ENCODE measurements at places on chromosomes 11 and 22.

DNA sequence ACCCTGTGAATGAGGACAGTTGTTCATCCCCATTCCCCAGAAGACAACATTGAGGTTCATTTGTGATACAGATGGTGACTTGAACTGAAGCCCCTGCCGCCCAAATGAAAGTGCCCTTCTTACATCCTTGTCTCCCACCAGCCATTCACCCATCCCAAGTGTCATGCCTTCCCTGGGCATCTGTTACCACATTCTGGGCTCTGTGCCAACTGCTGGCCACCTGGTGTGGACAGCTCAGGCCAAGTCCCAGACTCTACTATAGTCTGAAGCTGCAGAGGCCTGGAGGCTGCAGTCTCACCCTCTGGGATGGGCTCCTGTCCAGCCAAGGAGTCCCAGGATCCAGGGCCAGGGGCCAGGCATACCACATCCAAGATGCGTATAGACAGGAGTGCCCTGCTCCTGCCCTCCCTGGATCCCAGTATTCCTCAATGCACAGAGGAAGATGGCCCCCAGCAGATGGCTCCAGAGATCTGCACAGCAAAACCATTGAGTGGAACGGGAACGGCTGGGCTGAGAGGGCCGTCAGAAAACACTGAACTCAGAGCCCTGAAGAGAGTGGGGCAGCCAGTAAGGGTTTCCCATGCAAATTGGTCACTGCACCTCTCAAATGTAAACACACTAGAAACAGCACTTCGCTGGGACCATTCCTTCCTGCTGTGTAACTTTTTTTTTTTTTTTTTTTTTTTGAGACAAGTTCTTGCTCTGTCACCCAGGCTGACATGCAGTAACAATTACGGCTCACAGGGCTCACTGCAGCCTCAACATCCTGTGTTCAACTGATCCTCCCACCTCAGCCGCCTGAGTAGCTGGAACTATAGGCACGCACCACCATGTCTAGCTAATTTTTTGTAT, 22.8 kb downstream of the ARRB1 start:
- DNase-seq = no peak

GRCh38 chr11:114774599-114775361, 96.5 kb downstream of the NXPE2 start:
- no peak for DNase-seq

DNA sequence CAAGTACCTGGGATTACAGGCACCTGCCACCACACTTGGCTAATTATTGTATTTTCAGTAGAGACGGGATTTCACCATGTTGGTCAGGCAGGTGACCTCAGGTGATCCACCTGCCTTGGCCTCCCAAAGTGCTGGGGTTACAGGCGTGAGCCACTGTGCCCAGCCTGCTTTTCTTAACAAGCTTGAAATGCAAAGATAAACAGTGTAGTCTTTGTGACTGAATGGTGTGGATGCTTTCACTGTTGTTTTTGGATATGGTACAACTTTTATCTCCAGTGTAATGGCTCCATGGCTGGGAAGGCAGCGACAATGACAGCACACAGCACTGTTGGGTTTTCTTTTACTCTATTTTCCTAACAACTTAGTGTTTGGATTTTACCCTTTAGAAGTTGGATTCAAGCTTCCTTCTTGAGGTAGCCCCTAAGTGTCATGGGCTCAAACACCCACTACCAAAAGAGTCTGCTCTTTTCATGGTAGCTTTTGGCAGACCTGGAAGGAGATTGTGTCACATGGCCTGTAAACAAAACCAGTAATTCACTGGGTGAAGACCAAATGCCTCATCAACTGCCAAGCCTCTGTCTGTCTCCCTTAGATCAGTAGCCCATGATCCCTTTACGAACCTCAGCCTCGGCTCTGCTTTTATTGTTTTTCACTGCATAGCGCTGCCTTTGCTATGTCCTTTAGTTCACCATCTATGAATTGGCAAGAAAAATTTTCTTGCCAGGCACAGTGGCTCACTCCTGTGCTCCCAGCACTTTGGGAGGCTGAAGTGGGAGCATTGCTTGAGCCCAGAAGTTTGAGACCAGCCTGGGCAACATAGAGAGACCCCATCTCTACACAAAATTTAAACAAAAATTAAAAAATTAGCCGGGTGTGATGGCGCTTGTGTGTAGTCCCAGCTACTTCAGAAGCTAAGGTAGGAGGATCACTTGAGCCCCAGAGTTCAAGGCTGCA, 6.4 kb downstream of the VPS51 start:
- no peak for DNase-seq

DNA sequence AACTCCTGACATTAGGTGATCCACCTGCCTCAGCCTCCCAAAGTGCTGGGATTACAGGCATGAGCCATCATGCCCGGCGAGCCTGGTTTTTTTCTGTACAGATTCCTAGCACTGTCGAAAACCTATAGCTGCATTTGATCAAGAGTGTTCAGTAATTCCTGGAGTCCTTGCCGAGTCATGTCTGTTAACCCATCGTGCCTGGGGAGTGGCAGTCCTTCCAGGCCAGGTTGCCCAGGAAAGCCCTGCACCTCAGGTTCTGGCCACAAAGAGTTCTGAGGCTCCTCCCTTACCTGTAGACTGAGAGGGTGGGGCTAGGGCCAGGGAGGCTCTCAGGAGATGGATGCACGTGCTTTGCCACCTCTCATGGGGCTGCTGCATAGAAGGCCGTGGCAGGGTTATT, 17.0 kb downstream of the YDJC start:
- DNase-seq = no peak

GRCh38 chr22:39859903-39860588, 33.5 kb downstream of the ENTHD1 start:
- DNase-seq = no peak

- no peak for DNase-seq
These were observed 108.3 kb downstream of the CHST1 start for GRCh38 chr11:45556851-45557707.

GRCh38 chr11:26048271-26048670, 283.7 kb upstream of the ANO3 start:
- no peak for DNase-seq

GRCh38 chr11:65575568-65576231, at the start of gene EHBP1L1:
Gene EHBP1L1 (plus strand): TSS chr11:65576053. CDS start chr11:65576303, 250 bp downstream.
- peak; percentile 43 for DNase-seq

DNA sequence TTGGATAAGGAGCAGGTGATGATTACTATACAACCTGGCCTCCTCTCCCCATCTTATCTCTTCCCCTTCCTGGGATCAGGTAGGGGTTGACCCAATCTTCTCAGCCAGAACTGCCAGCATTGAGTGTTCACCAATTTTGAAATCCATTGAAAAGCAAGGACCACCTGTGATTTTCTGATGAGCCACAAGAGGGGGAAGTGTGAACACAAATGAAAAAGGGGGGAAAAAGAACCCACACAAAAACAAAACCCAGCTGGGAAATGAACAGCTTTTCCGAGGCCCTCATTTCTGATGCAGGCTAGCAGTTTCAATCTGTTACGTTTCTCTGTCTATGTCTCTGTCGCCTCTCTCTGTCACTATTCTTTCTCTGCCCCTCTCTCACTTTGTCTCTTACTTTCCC, 161.9 kb downstream of the INSC start:
- no peak for DNase-seq

Data from stimulated activated CD8-positive, alpha-beta memory T cell treated with anti-CD3 and anti-CD28 coated beads, Interleukin-15, amount 100 ng/mL, for 1 hour (primary cell).